ENCODE measurements at places on chromosomes 12 and 14. TPM values are rescaled to one million over a fixed set of nuclear protein-coding genes. Genes with fewer than 3 reads are reported as not detected.
A peak's percentile ranks its signal among the peaks of the same experiment; 100 is the strongest.

GRCh38 chr12:21526721-21527345 lies 737 bp downstream of the SPX start:
- H3K4me3 ChIP-seq = peak overlapping the region; percentile 71
- peaks cover 53% of the 10 kb centered on the region for H3K4me1 ChIP-seq
- DNase-seq = peak; percentile 55
- no peaks in the 10 kb centered on the region for H3K36me3 ChIP-seq
- H3K27ac ChIP-seq = peak overlapping the region; percentile 96

DNA sequence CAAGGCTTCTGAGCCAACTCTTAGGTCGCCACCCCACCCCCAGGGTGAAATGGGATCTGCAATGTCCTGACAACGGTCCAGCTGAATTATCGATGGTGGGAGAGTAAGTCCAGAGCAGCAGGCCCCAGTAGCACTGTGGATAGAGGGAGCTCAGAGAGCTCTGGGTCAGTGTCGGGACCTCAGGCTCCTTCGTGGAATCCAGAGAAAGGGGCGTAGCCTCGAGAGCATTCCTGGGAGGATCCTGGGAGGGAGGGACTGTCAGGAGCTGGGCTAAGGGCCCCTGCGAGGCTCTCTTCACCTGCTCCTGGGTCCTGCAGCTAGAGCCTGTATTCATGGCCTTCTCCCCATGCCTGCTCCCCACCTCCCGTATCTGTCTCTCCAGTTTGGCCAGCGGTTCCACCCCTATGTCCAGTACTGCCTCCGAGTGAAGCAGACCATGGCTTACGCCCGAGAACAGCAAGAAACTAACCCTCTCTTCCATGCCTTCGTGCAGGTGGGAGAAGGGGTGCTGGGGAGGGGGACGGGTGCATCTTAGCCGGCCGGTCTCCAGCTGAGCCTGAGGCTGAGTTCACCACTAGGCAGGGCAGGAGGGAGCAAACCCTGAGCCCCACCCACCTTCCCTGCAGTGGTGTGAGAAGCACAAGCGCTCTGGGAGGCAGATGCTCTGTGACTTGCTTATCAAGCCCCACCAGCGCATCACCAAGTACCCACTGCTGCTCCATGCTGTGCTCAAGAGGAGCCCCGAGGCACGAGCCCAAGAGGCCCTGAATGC lies 6.6 kb downstream of the PLEKHG6 start:
- H3K4me3 ChIP-seq = no peak overlapping the region
- no peaks in the 10 kb centered on the region for H3K36me3 ChIP-seq
- no peak overlapping the region for H3K27ac ChIP-seq
- no peak for DNase-seq
- peaks cover 19% of the 10 kb centered on the region for H3K4me1 ChIP-seq

DNA sequence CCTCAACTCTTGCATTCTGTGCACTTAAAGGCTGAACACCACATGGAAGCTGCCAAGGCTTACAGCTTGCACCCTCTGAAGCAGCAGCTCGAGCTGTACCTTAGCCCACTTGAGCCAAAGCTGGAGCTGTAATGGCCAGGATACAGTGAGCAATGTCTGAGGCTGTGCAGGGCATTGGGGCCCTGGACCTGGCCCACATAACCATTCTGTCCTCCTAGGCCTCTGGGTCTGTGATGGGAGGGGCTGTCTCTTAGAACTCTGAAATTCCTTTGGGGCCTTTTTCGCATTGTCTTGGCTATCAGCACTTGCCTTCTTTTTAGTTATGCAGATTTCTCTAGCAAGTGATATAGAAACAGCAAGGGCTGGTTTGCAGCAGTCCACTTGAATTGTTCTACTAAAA lies 303.8 kb upstream of the CLEC14A start:
- DNase-seq = no peak
- H3K4me1 ChIP-seq = no peaks in the 10 kb centered on the region
- no peak overlapping the region for H3K4me3 ChIP-seq
- no peaks in the 10 kb centered on the region for H3K27me3 ChIP-seq

DNA sequence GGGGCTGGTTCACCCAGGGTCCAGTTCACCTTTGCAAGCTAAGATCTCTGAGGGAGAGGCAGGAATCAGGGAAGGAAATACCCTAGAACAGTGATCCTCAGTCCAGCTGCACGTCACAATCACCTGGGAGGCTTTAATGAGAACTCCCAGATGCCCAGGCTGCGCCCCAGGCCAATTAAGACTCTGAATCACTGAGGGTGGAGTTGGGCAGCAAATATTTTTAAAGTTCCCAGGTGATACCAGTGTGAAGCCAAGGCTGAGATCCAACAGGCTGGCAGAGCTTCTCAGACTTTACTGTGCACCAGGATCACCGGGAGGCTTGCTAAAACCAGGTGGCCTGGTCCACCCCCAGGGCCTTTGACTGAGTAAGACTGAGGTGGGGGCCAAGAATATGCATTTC lies 23.8 kb downstream of the MYL2 start:
- H3K27ac ChIP-seq = no peak overlapping the region
- H3K4me1 ChIP-seq = no peaks in the 10 kb centered on the region
- no peaks in the 10 kb centered on the region for H3K36me3 ChIP-seq
- no peak for DNase-seq
- H3K27me3 ChIP-seq = no peaks in the 10 kb centered on the region

DNA sequence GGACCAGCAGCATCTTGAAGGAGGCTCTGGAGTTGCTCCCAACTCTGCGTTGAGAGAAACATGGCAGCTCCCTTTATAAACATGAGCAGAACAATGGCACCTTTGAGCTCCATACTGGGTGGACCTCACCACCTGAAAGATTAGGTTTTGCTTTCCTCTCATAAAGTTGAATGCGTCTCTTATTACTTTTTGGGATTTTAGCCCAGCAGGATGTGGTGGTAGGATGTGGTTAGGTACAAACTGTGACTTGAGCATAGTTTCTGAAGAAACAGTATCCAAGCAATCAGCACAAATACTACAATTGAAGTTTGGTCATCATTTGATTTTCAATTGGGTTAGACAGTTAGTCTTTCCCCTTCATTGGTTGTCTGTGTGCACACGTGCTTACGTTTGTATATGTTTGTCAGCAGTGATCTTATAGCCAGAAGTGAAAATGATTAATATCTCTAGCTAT lies at the start of gene PRR4:
Gene PRR4, minus strand, starts transcription at position 51 of the 454 bp plus-strand sequence. Its CDS starts 38 bp downstream, at position 13.
- no peak within 1 kb of the TSS for H3K27ac ChIP-seq
- no peak for DNase-seq
- no peaks in the 10 kb centered on the region for H3K4me1 ChIP-seq
- no peak within 1 kb of the TSS for H3K4me3 ChIP-seq
- H3K36me3 ChIP-seq = no peaks in the 10 kb centered on the region

DNA sequence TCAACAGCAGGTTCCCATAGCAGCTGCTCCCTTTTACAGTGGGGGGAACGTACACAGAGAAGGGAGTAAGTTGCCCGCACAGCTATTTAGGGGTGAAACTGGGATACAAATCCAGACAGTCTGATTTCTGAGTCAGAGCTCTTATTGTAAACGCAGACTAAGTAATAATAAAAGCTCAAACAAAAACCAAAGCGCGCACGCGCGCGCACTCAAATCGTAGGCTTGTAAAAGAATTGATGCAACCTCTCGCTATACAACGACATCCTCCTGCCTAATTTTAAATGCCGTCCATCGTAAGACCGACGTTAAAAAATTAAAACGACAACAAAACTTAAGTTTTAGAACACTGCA lies 747 bp upstream of the DACT1 start:
- H3K4me1 ChIP-seq = peaks cover 29% of the 10 kb centered on the region
- H3K27ac ChIP-seq = peak overlapping the region; percentile 61
- peak overlapping the region; percentile 11 for H3K4me3 ChIP-seq
- H3K36me3 ChIP-seq = no peaks in the 10 kb centered on the region

FOXN4 gene
- total RNA-seq = not detected

SERPINA3 gene
- 1,783 TPM for total RNA-seq

NKX2-1 gene
- total RNA-seq = not detected
